ENCODE measurements at places on chromosomes 3 and 15. TPM values are rescaled to one million over a fixed set of nuclear protein-coding genes. Genes with fewer than 3 reads are reported as not detected.

DNA sequence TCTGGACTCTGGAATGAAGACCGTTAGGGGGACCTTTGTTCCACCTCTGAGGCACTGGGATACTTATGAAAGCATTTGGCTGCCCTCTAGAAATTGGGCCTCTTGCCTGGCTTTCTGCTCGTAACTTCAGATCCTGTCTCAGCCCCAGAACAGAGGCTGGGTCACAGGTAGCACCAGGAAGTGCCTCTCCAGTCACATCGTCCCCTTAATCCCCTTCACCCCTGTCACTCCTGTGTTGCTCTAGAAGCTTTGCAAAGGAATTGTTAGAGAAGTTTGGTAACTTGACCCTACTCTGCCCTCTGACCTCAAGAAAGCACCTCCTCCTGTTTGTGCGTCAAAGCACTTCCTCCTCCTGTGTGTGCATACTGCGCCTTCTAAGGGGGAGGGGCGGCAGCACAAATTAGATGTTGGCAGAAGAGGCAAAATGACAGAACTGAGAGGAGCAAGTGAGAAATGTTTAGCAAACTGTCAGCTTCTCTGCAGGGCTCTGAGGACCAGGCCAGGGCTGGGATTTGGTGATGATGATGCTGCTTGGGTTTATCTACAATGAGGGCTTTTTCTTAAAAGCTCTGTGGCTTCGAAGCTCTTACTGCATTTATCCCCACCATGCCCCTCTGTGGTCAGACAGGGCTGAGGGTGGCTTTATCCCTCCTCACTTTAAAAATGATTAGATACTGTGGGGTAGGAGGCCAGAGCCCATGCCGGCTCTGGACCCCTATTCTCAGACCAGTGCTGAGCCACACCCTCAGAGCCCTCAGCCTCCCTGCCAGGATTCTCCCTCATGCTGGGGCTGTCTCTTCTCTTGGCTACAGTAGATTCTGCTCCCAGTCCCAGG, 76.2 kb downstream of the LARS2 start:
- DNase-seq = no peak

- no peak for DNase-seq
Observed at GRCh38 chr3:129624347-129625071, 18.0 kb upstream of the PLXND1 start.

GRCh38 chr3:173128633-173129032, 12.4 kb downstream of the SPATA16 start:
- DNase-seq = no peak

- DNase-seq = no peak
Observed at GRCh38 chr3:36227980-36228379, 152.3 kb upstream of the STAC start.

DNA sequence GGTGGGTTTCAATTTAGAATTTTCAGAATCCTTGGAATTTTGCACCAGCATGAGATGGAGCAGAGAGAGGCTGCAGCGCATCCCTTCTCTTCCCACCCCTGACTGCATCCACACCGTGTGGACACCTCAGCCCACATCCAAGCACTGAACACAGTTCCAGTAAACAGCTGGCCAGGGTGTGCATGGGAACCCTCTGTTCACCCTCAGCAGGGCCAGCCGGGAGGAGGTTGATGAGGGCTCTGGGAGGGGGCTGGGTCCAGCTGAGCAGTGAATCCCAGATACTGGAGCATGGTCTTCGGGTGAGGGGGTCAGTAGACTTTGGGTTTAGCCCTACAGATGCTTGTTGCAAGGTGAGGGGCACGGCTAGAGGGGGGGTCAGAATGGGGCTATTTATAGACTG, 85.8 kb downstream of the RPLP1 start:
- no peak for DNase-seq

DNA sequence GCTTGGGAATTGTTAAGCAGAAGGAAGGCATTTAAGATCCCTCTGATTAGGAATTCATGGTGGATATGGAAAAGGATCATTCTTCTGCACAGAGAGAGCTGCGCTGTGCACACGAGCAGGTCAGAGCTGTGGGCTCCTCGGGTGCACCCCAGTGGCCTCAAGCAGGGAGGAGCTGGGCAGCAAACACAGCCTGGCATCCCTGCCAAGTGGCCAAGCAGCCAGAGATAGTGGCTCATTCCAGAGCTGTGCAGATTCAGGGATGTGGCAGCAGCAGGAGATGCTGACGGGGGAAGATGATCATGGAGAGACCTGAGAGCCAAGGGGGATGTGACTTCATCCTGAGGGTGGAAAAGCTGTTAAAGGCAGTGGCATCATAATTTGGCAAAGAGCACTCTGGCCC, 55.9 kb downstream of the LRRK1 start:
- DNase-seq = no peak

GRCh38 chr3:185065059-185065458, 87.8 kb downstream of the C3orf70 start:
- DNase-seq = no peak

DNA sequence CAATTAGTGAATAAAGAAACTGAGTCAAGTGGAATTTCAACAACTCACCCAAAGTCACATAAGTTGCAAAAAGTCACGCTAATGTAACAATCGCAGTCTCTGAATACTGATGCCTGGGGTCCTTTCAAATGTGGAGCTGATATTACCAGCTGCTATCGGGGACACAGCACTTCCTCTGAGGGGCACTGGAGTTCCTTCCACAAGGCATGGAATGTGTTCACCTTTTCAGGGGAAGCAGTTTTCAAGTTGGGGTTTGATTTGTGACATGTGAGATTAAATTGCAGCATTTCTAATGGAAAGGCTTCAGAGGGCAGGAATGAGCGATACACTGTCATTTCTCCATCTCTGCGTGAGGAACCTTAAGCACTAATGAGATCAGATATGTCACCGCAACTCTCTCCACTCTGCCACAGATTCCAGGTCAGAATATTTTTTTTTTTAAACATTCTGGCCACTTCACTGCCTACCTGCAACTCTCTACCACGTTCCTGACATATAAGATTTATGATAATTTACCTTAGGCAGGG, 807.2 kb upstream of the CFAP20DC start:
- DNase-seq = no peak

- no peak for DNase-seq
Observed at GRCh38 chr3:14472471-14473351, 67.4 kb downstream of the GRIP2 start.

DNA sequence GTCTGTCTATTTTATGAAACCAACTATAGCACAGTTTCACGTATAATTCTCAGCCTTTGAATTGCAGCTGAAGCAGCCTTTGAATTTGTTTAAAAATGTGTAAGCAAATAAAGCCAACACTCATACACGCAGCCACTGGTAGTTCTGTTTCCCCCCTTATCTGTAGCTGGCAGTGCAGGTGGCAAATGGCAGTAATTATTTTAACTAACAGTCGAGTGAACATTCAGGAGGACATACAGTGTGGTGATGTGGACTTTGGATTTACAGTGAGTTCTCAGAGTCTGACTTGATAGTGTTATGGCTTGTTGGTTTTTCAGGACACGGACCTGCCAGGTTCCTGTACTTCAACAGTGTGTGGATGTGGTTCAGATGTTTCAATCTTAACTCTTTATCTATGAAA, 64.0 kb upstream of the SKOR1 start:
- no peak for DNase-seq

GRCh38 chr3:45333549-45333948, 54.8 kb upstream of the LARS2 start:
- DNase-seq = no peak

DNA sequence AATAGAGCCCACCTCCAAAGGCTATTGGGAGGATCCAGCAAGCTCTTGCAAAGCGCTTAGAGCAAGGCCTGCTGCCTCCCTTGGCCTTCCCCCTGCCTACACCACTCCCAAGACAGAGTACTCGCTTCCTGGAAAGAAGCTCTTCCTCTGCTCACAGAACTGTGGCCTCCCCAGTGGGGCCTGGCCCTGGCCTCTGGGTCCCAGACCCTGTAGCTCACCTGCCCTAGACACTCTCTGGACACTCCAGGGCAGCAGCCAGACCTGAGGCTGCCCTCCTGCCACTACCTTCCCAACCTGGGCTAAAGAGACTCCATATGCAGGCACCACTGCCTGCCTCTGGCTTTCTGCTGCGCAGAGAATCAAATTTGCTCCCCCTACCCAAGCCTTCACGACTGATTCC, 49.9 kb downstream of the GRIP2 start:
- no peak for DNase-seq

DNA sequence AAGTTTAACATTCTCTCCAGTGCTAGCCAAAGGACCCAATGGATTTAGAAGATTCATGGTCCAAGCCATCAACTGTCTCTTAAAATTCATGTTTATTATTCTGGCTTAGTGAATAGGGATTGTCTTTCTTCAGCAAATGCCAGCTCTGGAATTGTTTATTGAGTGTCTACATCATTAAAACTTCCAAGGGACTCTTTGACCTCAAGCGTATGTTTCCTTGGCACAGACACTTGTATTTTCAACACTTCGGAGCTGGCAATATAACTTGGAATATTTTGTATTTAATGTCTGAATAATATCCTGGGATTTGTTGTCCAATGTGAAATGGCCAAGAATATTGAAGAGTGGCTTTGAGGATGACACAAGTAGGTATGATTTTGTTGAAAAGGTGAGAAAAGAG, 204.2 kb downstream of the EPHA3 start:
- DNase-seq = no peak

- DNase-seq = no peak
Observed at GRCh38 chr15:93459396-93459795, 370.4 kb upstream of the RGMA start.

DNA sequence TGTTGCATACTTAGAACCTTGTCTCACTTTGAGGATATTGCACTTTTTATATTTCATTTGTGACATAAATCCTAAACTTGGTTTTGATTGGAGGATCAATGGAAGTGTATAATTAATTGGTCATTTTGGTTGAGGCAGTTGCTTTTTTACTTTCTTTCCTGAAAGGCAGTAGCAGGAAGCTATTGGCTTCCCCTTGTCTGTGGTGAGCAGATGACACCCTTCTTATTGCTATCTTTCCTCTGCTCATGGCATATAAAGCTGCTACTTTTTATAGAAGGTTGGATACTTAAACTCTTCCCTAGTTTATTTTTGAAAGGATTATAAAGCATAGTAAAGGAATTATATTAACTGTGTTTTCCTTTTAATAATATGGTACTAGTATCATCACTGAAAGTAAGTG, 28.6 kb downstream of the FAM98B start:
- DNase-seq = no peak

DNA sequence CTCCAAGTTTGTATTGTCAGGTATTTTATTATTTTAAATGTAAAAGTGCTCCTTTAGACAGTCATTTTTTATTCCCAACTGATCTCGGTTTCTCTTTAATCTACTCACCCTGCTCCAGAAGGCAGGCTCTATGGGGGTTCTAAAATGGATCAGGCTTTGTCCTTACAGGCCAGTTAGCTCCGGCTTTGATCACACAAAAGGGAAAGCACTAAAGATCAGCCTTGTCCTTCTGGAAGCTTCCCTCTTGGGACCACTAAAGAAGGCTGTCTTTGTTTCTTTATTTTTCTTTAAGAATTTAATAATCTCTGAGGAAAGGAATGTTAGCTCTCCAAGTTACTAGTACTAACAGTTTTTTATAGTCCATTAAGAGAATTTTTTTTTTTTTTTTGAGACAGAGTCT, 560.5 kb upstream of the ZNF717 start:
- no peak for DNase-seq

- no peak for DNase-seq
Observed at GRCh38 chr3:97009427-97010019, 195.1 kb downstream of the EPHA6 start.

DNA sequence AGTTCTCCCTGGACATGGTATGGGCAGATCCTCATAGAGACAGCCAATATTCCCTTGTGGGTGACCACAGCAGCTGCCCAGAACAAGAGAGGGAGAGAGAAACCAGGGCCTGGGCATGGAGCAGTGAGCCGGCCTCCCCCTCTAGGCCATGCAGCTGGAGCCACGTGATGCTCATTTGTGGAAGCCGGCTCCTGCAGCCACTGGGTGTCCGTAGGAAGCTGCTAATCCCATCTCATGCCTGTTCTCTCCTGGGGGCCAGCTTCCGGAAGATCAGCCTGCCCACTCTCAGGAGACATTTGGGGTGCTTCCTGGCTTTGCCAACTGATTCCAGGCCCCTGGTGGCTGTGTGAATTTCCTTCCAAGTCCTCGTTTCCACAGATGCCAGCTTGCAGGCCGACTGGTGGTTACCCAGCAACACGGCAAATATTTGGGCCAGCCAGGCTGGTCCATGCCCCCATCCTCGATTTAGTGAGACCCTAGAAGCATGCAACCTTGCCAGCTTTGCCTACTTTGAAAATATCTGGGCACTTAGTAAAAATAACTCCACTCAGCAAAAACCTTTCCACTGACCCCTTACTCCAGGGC, 55.3 kb downstream of the LINGO1 start:
- no peak for DNase-seq

DNA sequence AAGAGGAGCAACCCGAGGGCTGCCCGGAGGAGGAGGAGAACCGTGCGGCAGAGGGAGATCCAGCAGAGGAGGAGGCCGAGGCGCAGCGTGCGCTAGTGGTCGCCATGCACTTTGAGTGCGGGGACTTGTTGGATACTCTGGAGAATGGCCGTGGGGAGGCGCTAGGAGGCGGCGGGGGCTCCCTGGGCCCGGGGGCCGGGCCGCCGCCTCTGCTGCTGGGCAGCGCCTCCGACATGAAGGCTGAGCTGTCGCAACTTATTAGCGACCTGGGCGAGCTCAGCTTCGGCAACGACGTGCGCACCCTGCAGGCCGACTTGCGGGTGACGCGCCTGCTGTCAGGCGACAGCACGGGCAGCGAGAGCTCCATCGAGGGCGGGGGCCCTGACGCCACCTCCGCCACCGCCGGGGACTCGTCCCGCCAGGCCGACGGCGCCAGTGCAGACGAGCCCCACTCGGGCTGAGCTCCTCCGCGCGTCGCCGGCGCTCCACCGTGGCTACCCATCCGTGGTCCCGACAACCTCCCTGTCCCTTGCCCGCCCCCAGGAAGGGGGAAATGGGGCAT, 2.0 kb downstream of the FAM43A start:
- DNase-seq = peak; percentile 61

Gene CAND2
- polyA plus RNA-seq = 63.9 TPM

Gene POTEB2
- polyA plus RNA-seq = not detected

Gene SLC7A14
- polyA plus RNA-seq = 0.58 TPM

Gene SLC2A2
- polyA plus RNA-seq = not detected

Gene GATM
- polyA plus RNA-seq = 304 TPM

Gene NANOGP8
- polyA plus RNA-seq = not detected

Gene SIDT1
- 1.7 TPM for polyA plus RNA-seq

Measured in hindlimb muscle (tissue), 1 donor.